ENCODE measurements at places on chromosomes 5 and 9. TPM values are rescaled to one million over a fixed set of nuclear protein-coding genes. Genes with fewer than 3 reads are reported as not detected.

GRCh38 chr9:18480662-18481093, 6.7 kb downstream of the ADAMTSL1 start:
- DNase-seq: no peak

DNA sequence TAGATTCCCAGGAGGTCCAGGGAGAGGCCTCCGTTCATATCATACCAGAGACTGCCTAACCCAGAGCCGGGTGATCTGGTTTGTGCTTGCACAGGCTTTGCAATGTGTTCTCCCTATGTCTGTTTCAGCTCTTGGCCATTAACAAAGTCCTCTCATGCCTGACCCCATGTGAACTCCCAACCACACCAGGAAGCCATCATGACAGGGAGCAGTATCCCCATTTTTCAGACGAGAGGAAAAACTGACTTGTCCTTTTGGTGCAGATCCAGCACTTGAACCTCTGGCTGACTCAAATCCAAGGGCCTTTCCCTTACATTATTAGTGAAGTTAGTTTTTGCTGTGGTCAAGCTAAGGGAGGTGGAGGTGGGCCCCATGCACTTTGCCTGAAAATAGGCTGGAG, 58.4 kb downstream of the TEX10 start:
- DNase-seq: no peak

DNA sequence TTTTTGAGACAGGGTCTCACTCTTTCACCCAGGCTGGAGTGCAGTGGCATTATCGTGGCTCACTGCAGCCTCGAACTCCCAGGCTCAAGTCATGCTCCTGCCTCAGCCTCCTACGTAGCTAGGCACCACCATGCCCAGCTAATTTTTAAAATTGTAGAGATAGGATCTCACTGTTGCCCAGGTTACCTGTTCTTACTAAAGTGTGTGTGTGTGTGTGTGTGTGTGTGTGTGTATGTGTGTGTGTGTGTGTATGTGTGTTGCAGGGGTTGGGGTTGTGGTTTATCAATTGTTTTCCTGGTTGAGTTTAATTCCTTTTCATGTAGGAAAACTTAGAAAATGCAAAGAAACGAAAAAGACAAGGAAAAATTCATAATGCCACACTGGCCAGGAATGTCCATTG, 21.8 kb downstream of the RNF44 start:
- no peak for DNase-seq

GRCh38 chr9:82247318-82247717, 258.7 kb downstream of the SPATA31D1 start:
- no peak for DNase-seq

DNA sequence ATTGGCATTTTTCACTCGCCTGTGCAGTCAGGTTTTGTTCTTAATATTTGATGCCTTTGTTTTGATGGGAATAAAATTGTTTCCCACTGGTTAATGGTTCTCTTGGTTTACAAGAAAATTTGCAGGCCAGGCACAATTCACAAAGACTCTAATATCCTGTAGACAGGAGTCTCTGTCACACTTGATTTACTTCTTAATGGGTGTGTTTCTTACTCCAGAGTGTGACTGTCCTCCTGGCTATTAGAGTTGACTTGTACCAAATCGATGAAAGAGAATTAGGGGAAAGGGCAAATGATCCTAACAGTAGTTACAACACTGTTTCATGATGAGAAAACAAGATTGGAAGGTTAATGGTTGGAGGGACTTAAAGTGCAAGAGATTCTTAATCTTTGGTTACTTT, 142.8 kb upstream of the SV2C start:
- no peak for DNase-seq

Gene FOXD4
- total RNA-seq: 0.19 TPM

Gene PCDHB9
- total RNA-seq: 0.57 TPM

Gene PPP2R2B
- total RNA-seq: 0.70 TPM

Gene RANBP17
- total RNA-seq: 9.3 TPM

Gene ZDHHC11
- total RNA-seq: 7.0 TPM

Data from esophagus squamous epithelium (tissue), 5 donors.